Hippocampal formation (tissue), 2 donors: ENCODE measurements at places on chromosomes 7 and 10.

DNA sequence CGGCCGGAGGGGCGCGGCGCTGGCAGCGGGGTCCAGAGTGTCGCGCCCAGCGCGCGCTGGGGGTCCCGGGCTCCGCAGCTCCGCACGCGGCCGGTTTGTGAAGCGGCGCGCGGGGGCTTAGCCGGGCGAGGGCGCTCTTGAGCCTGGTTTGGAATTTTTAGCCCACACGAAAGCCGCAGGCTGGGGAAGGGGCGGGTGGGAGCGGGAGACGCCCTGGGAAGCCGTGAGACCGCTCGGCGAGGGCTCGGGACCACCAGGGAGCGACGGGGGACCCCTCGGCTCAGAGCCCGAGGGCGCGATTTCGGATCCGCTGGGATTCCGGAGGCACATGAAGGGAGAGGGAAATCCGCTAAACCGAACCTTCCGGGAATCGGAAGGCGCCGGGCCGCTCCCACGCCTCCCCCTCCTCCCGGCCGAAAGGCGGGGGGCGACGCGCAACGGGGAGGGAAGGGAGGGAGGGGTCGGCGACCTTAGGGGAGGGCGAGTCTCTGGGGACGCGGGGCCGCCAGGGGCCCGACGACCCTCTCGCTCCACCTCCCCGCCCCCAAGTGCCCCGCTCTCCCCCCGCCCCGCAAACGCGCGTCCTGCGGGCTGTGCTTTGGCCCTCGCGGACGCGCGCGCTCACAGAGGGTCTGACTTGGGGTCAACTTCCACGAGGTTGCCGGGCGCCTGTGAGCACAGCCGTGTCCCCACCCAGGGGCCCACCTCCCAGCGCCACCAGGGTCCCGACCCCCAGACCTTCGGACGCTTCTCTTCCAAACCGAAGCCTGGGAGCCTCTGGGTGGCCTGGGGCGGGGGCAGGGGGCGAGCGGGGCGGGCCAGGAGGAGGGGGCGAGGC, 5.1 kb upstream of the ELFN1 start:
- DNase-seq, result peak; percentile 42

DNA sequence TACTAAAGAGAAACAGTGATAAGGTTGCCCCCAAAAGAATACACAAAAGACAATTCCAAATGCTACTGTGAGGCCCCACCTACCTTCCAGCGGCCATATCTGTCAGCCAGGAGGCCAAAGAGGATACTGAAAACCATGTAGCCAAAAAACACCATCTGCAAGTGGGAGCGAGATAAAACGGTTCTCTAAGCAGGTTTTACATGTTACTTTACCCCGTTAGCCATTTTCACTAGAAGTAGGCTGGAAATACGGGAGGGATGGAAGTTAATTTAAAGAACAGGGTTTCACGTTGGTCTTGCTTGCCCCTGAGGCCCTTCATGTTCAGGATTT, 38.2 kb downstream of the SVOPL start:
- DNase-seq, result no peak

DNA sequence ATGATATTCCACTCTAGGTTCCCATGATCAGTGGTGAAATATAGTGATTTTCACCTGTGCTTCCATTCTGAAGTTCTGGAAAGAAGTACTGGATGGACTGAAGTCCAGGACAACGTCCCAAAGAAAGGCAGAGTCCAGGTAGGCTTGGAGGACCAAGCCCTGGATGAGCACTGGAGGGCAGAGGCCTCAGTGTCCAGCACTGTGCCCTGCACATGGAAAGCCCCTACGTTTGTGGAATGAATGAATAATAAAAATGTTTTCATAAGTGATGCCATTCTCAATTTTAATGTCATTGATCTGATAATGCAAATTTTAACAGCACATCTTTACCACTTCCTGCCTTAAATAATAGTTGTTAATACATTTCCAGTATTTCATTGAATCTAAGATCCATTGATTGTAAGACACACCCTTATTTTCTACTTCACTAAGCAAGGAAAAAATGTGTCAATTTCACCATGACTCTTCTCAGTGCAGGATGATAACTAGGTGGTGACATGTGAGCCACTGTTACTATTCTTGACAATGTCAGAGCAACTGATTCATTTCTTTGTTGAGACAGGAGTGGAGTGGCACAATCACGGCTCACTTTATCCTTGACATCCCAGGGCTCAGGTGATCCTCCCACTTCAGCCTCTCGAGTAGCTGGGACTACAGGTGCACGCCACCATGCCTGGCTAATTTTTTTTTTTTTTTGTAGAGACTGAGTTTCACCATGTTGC, 35.2 kb downstream of the ZNF783 start:
- DNase-seq, result no peak

DNA sequence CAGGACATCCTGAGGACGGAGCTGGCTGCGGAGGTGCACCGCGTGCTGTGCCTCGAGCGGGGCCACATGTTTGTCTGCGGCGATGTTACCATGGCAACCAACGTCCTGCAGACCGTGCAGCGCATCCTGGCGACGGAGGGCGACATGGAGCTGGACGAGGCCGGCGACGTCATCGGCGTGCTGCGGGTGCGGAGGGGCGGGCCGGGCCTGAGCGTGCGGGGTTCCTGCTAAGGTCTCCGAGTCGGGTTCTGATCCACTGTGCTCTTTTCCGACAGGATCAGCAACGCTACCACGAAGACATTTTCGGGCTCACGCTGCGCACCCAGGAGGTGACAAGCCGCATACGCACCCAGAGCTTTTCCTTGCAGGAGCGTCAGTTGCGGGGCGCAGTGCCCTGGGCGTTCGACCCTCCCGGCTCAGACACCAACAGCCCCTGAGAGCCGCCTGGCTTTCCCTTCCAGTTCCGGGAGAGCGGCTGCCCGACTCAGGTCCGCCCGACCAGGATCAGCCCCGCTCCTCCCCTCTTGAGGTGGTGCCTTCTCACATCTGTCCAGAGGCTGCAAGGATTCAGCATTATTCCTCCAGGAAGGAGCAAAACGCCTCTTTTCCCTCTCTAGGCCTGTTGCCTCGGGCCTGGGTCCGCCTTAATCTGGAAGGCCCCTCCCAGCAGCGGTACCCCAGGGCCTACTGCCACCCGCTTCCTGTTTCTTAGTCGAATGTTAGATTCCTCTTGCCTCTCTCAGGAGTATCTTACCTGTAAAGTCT, 10.4 kb downstream of the ATG9B start:
- DNase-seq, result peak; percentile 37
